Activated naive CD8-positive, alpha-beta T cell treated with anti-CD3 and anti-CD28 coated beads, Interleukin-2, amount 50 U/mL, for 16 hours (primary cell): ENCODE measurements at places on chromosomes 1 and 21.

GRCh38 chr1:213381572-213382084 lies 330.6 kb downstream of the RPS6KC1 start:
- DNase-seq: no peak

GRCh38 chr1:210263963-210264362 lies 31.4 kb downstream of the SERTAD4 start:
- no peak for DNase-seq

DNA sequence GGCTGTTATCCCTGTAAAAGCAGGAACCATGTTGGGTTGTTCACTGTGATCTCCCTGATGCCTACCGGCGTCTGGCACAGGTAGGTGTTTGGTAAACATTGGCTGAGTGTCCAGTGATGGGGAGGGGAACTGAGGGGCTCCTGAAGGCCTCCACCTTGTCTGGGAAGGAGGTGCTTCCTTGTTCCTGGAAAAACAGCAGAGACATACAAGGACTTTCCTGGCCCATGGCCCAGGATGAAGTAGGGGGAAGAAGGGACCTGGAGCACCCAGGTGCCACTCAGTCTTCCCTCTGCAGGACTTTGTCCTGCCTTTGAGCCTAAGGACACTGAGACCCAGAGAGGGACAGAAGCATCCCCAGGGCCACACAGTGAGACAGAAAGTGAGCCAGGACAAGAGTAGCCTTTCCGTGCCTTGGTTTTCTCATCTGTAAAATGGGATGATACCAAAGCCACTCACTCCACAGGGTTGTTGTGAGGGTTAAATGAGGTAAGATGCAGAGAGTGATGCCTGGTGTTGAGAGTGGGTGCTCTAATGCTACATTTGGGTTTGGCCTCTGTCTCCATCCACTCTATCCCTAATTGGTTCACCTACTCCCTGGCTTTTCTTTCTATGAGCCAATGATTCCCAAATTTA lies 6.1 kb upstream of the HEYL start:
- DNase-seq: no peak

DNA sequence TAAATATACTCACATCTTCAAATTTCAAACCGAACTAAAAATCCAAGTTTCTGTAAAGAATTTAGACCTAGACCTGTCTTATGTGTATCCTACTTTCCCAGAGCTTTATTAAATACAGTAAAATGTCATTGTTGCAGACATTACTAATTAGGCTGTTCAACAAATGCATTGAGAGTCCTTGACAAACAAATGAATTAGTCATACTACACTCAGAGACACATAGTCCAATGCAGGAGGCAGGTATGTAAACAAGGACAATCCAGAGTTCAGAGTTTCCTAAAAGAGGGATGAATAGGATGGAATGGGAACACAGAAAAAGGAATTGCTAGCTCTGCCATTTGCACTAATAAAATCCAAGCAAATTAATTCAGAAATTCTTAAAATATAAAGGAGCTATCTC lies 1.6 kb upstream of the EGLN1 start:
- no peak for DNase-seq

GRCh38 chr1:6923416-6923815 lies 138.2 kb downstream of the CAMTA1 start:
- no peak for DNase-seq

DNA sequence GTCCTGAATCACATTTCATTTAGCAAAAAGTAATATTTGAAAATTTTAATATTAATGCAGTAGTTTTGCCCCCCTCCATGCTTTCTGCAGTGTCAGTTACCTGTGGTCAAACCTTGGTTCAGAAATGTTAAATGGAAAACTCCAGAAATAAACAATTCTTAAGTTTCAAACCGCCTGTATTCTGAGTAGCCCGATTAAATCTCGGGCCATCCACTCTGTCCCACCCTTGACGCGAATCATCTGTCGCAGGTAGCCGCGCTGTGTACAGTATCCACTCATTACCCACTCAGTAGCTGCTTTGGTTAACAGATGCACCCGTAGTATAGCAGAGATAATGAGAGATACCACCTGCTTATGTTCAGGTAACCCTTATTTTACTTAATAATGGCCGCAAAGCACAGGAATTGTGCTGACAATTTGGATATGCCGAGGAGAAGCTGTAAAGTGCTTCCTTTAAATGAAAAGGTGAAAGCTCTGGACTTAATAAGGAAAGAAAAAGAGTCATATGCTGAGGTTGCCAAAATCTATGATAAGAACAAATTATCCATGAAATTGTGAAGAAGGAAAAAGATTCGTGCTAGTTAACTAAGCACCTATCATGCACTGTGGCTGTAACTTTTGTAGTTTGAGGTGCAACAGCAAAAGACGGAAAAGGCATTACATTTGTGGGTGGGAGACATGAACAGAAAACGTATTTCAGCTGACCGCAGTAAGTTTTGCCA lies 889 bp upstream of the SCYL3 start:
- DNase-seq: no peak

DNA sequence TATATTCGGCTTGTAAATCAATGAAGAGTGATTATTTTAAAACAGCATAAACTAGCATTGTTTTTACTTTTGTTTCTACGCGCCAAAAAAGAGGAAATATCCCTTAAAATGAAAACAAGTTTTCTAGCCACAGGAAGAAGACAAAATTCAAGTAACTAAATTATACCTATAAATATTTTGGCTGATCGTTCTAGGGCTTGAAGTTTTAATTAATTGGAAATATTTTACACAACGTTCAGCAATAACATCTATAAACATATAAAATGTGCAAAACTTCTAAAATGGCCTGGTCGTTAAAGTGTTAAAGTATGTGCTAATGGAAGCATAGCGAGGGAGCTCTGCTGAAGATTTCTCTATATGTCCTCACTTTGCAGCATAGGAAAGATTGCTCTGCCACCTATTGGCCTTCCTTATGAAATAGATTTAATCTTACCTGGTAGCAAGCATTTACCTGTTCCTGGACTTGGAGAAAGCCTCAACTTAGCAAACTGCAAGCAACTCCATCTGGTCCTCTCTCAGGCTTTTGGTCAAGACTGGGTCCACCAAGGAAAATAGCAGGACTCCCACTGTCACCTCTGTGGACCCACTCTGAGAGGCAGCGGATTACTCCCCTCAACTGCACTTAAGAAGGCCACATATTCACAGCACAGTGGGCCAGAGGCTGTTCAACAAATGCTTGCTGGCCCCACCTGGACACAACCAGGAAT lies 351.3 kb upstream of the RUNX1 start:
- DNase-seq: peak; percentile 1

GRCh38 chr1:98053471-98054366 lies 132.9 kb upstream of the DPYD start:
- no peak for DNase-seq

DNA sequence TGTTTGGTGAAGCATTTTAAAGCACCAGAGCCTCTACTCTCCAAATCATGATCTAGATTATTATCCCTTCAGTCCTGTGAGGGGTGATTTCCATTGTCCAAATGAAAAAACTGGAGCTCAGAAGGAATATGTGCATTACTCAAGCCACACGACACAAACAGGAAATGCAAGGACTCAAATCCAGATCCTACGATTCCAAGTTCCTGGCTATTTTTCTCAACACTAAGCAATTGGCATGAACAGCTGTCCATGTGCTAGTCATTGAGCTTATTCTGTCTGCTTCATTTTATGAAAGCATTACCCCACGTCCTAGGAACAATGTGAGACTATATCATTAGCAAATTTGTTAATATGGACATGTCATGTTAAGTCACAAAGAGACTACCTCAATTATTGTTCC lies 273.1 kb upstream of the LYPLAL1 start:
- no peak for DNase-seq

DNA sequence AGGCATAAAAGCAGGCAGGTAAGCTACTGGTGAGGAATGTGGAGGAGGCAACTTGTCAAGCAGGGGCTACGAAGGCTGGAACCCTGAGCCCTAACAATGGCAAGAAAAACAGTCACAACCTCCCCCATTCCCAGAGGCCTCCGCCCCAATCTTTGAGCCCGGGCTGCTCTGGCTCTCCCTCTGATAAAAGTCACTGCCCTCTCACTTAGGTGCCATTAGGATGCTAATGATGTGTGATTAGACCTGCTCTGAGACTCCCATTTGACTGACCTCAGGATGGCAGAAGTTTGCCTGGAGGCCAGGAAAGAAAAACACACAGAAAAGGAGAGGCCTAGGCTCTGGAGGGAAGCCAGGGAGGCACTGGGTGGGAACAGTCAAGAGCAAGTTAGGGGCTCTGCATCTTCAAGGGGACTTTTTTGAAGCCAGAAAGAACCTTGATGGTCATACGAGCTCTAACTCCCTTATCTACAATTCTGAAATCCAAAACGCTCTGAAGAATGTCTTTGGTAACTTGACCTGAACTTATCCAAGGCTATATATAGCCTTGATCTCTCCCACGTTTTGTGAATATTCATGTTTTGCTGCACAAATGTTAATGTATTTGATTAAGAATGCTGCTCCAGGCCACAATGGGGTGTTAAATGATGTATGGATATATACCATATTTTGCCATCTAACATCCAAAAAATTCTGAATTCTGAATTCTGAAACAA lies 98.9 kb downstream of the TRABD2B start:
- DNase-seq: no peak

DNA sequence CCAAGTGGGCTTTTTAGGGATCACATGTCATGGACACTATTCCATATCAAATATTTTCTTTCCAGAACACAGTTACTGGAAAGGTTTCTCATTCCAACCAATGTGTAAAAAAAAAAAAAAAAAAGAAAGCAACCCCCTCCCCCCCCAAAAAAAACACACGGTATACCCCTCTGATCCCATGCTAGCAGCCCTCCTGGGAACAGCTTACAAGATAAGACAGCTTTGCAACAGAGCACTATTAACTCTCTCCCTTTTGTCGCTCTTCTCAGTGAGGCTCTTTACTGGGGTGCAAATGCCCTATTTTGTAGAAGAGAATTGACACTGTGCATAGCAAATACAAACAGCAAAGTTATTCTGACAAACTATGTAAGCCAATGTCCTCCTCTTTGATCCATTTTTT lies 161.2 kb downstream of the NTMT2 start:
- no peak for DNase-seq

GRCh38 chr1:100530880-100531487 lies 7.0 kb upstream of the GPR88 start:
- no peak for DNase-seq

DNA sequence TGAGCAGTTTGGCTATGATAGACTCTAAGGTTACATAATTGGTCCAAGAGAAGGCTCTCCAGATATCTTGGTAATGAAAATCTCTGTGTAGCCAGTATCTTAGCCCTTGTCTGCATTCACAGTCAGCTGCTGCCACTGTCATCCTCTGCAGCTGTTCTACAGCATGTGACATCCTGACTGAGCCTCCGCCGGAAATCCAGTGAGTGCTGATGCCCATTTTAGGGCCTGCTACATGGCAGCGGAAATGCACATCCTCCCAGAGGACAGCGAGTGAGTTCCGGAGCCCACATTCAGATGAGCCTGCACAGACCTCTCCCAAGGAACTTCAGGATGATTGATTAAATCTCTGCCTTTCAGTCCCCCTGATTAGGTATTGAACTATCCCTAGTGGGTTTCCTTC lies 237.1 kb downstream of the HHIPL2 start:
- no peak for DNase-seq

DNA sequence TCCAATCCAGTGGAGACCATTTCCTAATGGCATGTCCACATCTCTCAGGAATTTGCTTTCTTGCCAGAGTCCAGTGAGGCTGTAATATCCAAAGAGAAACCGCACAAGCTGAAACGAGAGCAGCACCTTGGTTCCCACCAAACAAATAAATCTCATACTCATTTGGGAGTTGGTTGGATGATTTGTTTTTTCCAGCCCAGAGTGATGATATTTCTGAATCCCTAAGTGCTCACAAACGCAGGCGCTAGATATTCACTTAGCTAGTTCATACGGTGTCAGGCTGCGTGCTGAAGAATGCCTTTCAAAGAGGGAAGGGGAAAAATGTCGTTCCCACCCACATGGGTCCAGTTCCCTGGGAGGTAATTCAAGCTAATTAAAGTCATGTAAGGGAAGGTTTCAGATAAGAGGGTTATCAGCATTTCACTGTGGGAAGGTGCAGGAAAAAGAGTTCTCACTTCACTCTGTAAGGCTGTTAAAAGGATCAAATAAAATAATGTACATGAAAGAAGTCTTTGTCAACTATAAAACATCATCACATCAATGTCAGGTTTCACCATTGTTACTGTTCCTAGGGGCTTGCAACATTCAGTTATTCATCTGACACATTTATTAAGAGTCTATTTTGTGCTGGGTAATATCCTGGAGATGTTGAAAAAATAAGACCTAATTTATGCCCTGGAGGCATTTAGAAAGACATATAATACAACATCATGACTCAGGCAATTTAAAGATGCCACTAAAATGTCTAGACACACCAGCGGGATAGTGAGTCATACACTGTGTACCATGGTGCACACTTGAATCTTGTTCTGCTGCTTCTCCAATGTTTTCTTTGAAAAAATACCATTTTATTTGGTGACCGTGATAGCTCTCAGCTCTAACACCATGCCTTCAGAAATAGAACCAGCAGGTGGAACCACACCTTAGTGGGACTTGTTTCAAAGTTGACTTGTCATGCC lies 19.3 kb downstream of the DPT start:
- DNase-seq: no peak

- no peak for DNase-seq
These were observed 63.7 kb downstream of the CNST start for GRCh38 chr1:246629976-246630375.

DNA sequence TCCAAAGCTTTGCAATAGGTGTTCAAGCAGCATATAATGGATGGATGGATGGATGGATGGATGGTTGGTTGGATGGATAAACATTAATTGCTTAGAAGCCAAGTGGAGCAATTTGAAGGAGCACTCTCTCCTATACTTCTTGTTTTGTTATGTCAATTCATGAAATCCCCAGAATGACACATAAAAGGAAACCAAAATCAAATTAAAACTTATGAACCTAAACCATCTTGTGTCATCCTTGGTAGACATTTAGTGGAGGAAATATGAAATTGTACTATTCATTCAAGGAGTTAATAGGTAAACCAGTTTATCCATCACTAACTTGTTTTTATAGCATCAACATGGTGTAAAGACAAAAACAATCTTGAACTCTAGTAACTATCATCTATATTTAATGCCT lies 122.5 kb downstream of the NR5A2 start:
- no peak for DNase-seq

DNA sequence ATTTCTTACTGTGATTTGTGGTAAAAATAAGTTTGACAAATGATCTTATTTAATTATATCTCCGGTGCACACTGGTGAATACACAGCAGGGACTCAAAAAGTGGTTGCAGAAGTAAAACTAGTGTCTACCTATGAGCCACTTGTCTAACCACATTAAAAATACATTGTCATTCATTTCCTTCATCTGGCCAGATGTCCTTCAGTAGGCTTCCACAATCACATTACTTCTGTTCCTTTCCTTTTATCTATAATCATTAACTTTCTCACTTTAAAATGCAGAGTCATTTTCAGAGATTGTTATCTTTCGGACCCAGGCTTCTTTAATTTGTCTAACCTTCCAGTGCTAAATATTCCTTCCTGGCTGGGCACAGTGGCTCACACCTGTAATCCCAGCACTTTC lies 3.0 kb downstream of the RBBP5 start:
- no peak for DNase-seq

DNA sequence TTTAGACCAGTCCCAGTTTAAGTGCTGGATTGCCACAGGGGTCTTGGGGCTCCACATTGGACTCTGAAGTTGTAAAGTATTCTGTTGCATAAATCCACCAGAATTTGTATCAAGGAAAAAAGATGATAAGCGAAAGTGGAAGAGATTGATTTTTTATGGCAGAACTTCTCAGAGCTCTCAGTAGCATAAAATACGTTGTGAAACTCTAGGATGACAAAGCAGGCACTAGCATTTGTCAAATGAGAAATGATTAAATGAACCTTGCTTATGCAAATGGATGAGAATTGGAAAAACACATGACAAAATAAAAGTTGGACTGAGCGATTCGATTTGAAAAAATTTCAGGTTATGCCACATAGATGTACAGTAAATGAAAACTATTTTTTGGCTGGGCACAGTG lies 253.8 kb upstream of the RAB4A start:
- DNase-seq: no peak
